ENCODE measurements at places on chromosomes 16 and 17. TPM values are rescaled to one million over a fixed set of nuclear protein-coding genes. Genes with fewer than 3 reads are reported as not detected.
A peak's percentile ranks its signal among the peaks of the same experiment; 100 is the strongest.

The WNT9B gene
- 0.19 TPM for total RNA-seq

- H3K27me3 ChIP-seq: no peaks in the 10 kb centered on the region
- DNase-seq: no peak
- H3K36me3 ChIP-seq: no peaks in the 10 kb centered on the region
- H3K27ac ChIP-seq: no peak overlapping the region
- H3K4me1 ChIP-seq: peaks cover 8% of the 10 kb centered on the region
- no peak overlapping the region for H3K4me3 ChIP-seq
Observed at GRCh38 chr17:83190004-83190385, 110.6 kb downstream of the METRNL start.

The PTX4 gene
- not detected for total RNA-seq

- no peaks in the 10 kb centered on the region for H3K36me3 ChIP-seq
- no peak for DNase-seq
- H3K4me1 ChIP-seq: peaks cover 9% of the 10 kb centered on the region
- H3K27me3 ChIP-seq: no peaks in the 10 kb centered on the region
- no peak overlapping the region for H3K27ac ChIP-seq
Observed at GRCh38 chr17:61317779-61318178, 81.9 kb upstream of the TBX2 start.

GRCh38 chr16:85028685-85029407 lies 1.3 kb downstream of the KIAA0513 start:
- H3K36me3 ChIP-seq: no peaks in the 10 kb centered on the region
- H3K4me3 ChIP-seq: peak overlapping the region; percentile 70
- DNase-seq: peak; percentile 41
- H3K27ac ChIP-seq: peak overlapping the region; percentile 82
- no peaks in the 10 kb centered on the region for H3K27me3 ChIP-seq
- H3K4me1 ChIP-seq: peaks cover 31% of the 10 kb centered on the region

GRCh38 chr17:76089680-76090516 lies 10.9 kb downstream of the ZACN start:
- no peak for DNase-seq
- no peaks in the 10 kb centered on the region for H3K4me1 ChIP-seq
- H3K27ac ChIP-seq: no peak overlapping the region
- no peak overlapping the region for H3K4me3 ChIP-seq

The LUC7L gene
- 20.0 TPM for total RNA-seq

- peaks cover 23% of the 10 kb centered on the region for H3K36me3 ChIP-seq
- no peak overlapping the region for H3K27ac ChIP-seq
- H3K4me1 ChIP-seq: peaks cover 39% of the 10 kb centered on the region
Observed at GRCh38 chr16:48284772-48285409, 37.6 kb upstream of the ABCC11 start.

DNA sequence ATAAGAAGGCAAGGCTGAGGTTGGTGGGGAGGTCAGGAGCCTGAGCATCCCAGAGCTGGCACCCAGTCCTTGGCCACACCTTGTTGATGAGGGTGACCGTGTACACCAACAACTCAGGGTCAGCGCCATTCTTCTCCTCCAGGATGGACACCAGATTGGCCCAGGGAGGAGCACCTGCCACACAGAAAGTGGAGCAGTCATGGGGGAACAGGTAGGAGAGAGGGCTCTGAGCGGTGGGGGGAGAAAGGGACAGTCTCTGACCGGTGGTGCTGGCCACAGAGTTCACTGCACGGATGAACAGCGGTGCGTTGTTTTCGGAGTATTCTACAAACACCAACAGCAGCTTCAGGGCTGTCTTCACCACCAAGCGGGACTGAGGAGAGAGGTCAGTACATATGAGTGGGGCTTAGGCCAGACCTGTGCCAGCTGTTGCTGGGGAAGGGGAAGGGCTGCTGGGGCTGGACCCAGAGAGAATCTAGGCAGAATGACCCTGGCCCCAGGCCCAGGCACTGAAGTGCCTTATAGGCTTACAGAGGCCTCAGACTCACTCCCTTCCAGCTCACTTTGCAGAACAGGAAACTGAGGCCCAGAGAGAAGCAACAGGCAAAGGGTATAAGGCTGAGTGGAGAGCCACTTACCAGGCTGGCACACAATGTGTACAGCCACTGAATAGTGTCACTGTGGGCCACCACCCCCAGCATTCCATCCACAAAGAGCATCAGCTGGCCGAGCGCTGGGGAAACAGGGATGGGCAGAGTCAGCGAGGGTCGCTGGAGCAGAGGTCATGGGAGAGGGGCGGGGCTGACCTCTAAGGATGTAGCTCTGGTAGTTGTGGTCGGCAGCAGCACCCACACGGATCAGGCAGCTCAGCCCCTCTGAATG lies 9.6 kb downstream of the FHOD1 start:
- H3K27me3 ChIP-seq: no peaks in the 10 kb centered on the region
- peaks cover 32% of the 10 kb centered on the region for H3K4me1 ChIP-seq
- no peak overlapping the region for H3K27ac ChIP-seq
- no peaks in the 10 kb centered on the region for H3K36me3 ChIP-seq
- H3K4me3 ChIP-seq: no peak overlapping the region

- H3K27ac ChIP-seq: peak overlapping the region; percentile 97
- peak overlapping the region; percentile 85 for H3K4me3 ChIP-seq
- H3K36me3 ChIP-seq: no peaks in the 10 kb centered on the region
- no peak for DNase-seq
Observed at GRCh38 chr17:59620064-59620359, 317 bp downstream of the CLTC start.

DNA sequence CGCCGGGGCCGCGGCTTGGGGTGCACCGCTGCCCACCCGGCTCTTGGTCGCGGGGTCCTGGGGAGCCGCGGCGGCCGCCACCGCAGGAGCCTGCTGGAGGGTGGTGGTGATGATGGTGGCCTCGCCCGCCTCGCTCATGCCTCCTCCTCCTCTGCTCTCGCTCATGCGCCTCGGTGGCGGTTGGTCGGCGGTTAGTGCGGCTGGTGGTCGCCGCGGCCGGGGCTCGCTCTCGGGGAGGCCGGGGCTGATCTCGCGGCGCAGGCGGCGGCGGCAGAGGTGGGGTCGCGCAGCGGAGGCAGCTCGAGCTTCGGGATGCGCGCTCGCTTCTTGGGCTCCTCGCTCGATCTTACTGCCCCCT lies 41.6 kb downstream of the AHSP start:
- no peak for DNase-seq
- H3K27ac ChIP-seq: no peak overlapping the region
- no peaks in the 10 kb centered on the region for H3K36me3 ChIP-seq
- H3K27me3 ChIP-seq: no peaks in the 10 kb centered on the region
- H3K4me1 ChIP-seq: peaks cover 3% of the 10 kb centered on the region
- H3K4me3 ChIP-seq: peak overlapping the region; percentile 38

DNA sequence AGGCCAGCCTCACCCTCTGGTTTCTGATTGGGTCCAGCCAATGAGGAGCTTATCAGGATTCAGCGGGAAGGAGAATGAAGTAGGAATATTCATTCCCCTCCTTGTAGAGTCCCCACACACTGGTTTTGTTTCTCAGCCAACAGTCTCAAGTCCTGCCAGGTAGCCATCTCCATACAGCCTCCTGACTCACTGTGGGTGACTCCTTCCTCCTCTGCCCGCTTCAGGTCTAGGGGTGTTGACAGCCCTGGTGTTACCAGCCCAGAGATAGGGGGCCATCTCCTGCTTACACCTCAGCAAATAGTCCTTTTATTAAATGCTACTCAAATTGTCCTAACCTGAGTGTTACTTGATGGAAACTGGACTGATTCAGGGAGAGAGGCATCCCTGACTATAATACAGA lies 4.0 kb upstream of the MFAP4 start:
- peaks cover 46% of the 10 kb centered on the region for H3K4me1 ChIP-seq
- no peak overlapping the region for H3K27ac ChIP-seq
- no peak overlapping the region for H3K4me3 ChIP-seq

GRCh38 chr16:58495521-58496331 lies 4.2 kb upstream of the NDRG4 start:
- DNase-seq: peak; percentile 60
- H3K27me3 ChIP-seq: no peaks in the 10 kb centered on the region
- H3K27ac ChIP-seq: peak overlapping the region; percentile 66
- peaks cover 74% of the 10 kb centered on the region for H3K4me1 ChIP-seq

The PPP1R27 gene
- not detected for total RNA-seq

GRCh38 chr17:11618861-11619566 lies 20.7 kb downstream of the DNAH9 start:
- no peak overlapping the region for H3K27ac ChIP-seq
- H3K4me1 ChIP-seq: no peaks in the 10 kb centered on the region
- H3K27me3 ChIP-seq: no peaks in the 10 kb centered on the region
- H3K36me3 ChIP-seq: no peaks in the 10 kb centered on the region
- H3K4me3 ChIP-seq: no peak overlapping the region
- peak; percentile 47 for DNase-seq

DNA sequence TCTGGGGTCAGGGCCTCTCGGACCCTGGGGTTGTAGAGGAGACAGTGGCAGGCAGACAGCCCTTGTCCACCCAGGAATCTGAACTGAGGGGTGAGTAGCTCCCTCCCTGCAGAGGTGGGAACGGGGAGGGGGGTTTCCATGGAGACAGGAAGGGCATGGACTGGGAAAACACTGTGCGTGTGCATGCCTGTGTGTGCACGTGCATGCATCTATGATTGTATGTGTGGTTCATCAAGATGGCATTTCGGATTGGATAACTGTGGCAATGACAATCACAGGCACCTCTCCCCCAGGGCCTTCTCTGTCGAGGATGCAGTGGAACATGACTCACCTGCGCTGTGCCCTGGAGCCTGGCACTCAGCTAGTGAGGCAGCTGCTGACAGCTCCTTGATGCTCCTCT lies 6.1 kb upstream of the CD300C start:
- H3K36me3 ChIP-seq: no peaks in the 10 kb centered on the region
- H3K4me3 ChIP-seq: no peak overlapping the region
- no peaks in the 10 kb centered on the region for H3K4me1 ChIP-seq
- DNase-seq: no peak

DNA sequence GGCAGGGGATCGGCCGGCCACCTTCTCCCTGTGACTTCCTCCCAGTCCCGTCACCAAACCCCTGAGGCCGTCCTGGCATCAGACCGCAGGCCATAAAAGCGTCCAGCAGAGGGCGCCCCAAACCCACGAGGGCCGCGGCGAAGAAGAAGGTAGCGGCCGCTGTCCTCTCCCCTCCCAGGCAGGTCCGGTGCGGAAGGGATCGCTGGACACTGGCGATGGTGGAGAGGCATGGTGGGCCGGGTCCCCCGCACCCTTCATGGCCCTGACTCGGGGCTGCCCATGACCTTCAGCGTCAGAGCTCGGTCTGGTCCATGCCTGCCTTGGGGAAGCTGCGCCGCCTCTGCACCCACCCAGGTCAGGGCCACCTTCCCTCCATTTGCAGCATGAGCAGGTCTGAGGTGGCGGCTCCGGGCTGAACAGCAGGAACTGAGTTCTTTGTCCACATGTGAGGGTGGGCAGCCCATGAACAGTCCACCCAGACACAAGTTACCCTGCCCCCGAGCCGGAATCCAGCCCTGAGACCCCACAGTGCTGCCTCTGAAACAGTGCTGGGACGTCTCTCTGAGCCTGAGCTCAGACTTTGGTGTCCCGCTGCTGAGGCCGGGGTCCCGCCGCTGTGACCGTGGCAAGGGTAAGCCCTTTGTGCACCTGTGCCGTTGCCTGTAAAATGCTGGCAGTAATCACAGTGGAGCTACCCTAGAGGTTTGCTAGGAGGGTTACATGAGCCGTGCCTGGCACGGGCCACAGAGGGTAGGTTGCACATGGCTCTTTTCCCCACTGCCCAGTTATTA lies 40.8 kb upstream of the CMIP start:
- DNase-seq: peak; percentile 88
- H3K4me1 ChIP-seq: peaks cover 7% of the 10 kb centered on the region
- no peaks in the 10 kb centered on the region for H3K27me3 ChIP-seq
- H3K4me3 ChIP-seq: peak overlapping the region; percentile 41
- H3K36me3 ChIP-seq: no peaks in the 10 kb centered on the region

- no peaks in the 10 kb centered on the region for H3K36me3 ChIP-seq
- H3K4me1 ChIP-seq: no peaks in the 10 kb centered on the region
- no peaks in the 10 kb centered on the region for H3K27me3 ChIP-seq
- H3K4me3 ChIP-seq: no peak overlapping the region
- DNase-seq: no peak
Observed at GRCh38 chr16:80909720-80910119, 97.0 kb downstream of the CMC2 start.

- no peaks in the 10 kb centered on the region for H3K27me3 ChIP-seq
- no peak within 1 kb of the TSS for H3K27ac ChIP-seq
- H3K4me1 ChIP-seq: no peaks in the 10 kb centered on the region
- no peaks in the 10 kb centered on the region for H3K36me3 ChIP-seq
Observed at GRCh38 chr16:28596840-28597691, at the start of gene SULT1A2. Gene SULT1A2 (minus strand): TSS chr16:28597050. CDS start chr16:28595930, 1,120 bp downstream.

DNA sequence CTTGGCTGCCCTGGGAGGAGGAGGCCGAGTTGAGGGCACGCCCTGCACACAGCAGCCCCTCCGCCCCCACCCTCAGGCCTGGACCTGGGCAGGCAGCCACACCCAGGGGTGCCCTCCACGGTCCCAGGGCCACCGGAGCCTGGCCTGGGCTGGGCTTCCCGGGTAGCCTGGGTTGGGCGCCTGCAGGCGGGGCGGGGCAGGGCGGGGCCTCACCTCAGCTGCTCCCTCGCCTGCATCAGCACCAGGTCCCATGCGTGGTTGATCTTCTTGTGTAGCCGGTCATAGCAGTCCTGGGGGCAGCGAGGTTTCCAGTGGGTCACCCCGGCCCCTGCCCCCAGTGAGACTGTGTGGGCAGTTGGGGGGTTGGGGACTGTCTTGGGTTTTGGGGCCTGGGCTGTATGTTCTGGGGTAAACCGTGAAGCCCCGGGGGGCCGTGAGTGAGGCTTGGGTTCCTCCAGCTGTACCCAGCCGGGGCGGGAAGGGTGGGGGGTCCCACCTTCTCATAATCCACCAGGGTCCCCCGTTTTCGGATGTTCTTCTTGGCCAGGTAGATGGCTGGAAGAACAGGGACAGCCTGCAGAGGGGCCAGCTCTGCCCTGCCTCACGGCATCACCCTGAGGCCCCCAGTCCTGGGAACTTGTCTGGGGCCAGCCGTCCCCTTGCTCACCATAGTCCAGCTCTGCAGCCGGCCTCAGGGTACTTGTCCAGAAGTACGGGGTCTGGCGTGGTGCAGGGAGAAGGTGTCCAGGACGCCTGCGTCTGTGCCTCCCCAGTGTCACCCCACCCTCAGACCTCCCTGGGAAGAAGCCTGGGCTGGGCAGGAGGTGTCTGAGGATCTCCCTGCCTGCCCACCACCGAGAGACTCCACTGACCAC lies 2.0 kb downstream of the RGS11 start:
- no peak overlapping the region for H3K27ac ChIP-seq
- no peaks in the 10 kb centered on the region for H3K36me3 ChIP-seq
- no peak overlapping the region for H3K4me3 ChIP-seq

The CX3CL1 gene
- 7.8 TPM for total RNA-seq

DNA sequence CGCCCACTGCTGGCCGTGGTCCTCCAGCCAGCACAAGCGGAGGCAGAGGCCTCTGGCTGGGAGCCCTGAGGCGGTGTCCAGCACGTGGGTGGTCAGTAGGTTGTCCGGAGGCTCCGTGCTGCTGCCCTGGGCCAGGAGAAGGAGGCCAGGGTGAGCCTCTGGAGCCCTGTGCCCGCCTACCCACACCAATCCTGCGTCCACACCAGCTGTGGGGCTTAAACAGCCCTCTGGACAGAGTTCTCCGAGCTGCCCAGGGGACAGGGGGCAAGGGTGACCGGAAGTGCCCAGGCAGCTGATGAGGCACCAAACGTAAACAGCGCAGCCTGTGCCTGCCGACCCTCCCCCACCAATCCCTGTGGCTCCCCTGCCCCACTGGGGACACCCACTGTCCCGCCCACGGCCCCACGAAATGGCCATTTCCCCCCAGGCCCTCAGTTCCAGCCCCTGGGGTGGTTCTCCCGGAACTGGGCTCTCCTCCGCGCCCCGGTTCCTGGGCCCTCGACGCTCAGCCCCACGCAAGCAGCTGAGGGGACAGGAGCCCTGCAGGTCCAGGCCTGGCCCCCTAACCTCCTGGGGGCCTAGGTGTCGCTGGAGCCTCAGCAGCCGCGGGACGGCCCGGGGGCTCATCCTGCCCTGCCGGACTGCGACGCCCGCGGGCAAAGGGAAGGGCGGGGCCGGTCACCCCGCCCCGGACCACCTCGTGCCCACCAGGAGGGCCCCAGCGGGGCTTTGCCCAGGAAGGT lies 27.9 kb upstream of the DBNDD1 start:
- peaks cover 22% of the 10 kb centered on the region for H3K36me3 ChIP-seq
- peak; percentile 58 for DNase-seq
- peaks cover 11% of the 10 kb centered on the region for H3K27me3 ChIP-seq
- peaks cover 15% of the 10 kb centered on the region for H3K4me1 ChIP-seq
- H3K4me3 ChIP-seq: peak overlapping the region; percentile 27
